ENCODE measurements at places on chromosomes 16 and 17.

DNA sequence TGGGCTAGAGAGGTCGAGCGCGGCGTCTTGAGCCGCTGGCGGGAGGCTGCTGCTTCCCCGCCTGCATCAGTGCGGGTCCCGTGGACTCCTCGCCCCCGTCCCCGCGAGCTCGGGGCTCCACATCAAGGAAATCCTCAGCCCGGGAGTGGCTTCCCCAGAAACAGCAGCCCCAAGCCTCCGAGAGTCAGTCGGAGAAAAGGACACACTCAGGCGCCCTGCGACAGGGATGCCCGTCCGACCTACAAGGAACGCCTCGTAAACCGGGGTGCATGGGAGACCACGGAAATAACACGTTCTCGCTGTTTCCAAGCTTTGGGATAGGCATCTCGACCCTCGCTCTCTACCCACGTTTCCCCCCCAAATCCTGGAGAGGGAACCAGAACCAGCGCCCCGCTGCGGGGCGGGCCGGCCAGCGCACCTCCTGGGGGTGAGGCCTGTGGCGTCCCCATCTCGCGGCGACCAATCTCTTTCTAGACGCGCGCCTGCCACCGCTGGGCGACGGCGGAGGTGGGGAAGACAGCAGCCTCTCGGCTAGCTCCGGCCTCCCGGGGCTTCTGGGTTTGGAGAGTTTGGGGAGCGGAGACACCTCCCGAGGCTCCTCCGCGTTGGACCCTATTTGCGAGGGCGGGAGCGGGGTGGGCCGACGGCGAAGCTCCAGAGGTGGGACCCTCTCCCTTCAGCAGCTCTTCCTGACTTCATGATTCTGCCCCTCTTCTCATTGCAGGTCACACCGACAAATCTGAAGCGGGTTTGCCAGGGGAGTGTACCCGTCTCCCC lies 759 bp upstream of the TP53I13 start:
- DNase-seq, result peak; percentile 53

DNA sequence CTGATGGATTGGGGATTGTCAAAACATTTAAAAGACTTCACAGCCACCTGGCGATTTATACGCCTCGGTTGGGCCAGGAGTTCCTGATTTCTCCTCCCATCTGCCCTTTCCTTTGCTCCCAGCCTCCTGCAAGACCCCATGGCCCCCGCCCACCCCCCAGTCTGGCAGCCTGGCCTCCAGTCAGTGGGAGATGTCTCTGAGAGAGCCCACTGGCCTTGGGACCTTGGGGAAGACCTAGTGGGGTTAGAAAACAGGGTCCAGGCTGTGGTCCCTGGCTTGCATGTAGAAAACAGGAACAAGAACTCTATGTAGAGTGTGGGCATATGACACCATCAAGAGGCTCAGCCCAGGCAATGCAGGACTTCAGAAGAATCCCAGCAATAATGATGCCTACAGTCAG lies 209.4 kb upstream of the C16orf82 start:
- DNase-seq, result no peak

DNA sequence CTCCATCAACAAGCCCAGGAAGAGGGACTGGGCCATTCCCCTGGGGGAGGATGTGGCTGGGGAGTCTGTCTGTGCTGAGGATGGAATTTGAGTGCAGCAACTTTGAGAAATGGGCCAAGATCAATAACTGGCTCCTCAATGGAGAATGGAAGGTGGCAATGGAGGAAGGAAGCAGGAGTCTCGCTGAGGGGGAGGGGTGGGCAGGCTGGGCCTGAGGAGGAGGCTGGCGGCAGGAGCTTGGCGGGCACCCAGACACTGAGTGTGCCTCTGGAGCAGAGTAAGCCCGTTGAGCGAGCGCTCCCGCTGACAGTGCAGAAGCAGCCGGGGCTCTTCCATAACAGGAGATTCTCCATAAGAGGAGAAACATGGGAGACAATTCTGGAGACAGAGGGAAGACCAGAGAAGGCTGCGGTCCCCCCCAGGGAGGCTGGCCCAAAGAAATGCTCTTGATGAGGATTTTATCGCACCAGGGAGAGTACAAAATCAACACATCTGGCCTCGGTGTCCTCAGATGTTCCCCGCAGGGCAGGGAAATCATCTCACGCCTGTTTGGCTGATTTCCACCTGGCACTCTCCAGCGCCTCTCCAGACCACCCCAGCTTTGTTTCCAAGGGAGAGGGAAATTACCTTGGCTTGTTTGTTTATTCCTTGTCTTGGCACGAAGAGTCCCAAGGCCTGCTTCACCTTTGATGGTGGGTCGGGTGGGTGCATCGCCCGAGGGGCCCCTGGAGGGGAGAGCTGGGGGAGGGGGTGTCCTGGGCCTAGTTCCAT lies 2.8 kb upstream of the MMP15 start:
- DNase-seq, result peak; percentile 62

- no peak for DNase-seq
Measured at GRCh38 chr17:1566505-1567199, 4.1 kb upstream of the PITPNA start.

- DNase-seq, result no peak
Measured at GRCh38 chr16:2148714-2149629, 547 bp downstream of the RAB26 start.

All from fibroblast of gingiva (primary cell).